Stimulated activated CD8-positive, alpha-beta memory T cell treated with anti-CD3 and anti-CD28 coated beads, Interleukin-4, amount 100 ng/mL, for 4 hours (primary cell): ENCODE measurements at places on chromosomes 3 and 15.

DNA sequence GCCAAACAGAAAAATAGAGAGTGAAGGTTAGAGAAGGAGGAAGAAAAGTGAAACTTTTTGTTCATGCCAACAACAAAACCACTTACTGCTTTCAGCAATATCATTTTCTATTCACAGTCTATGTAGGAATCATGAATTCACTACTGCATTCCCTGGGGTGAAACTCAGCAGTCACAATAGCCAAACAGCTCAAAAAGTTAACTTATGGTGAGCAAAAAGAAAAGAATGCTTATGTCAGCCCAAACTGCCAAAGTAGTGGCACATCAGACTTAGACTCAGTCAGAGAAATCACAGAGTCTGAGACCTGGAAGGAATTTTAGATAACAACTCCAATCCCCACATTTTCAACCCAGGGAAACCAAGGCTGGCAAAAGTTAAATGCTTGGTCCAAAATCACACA, 238.7 kb upstream of the TMCO5A start:
- no peak for DNase-seq

- no peak for DNase-seq
Measured at GRCh38 chr15:78909160-78909695, 35.6 kb downstream of the CTSH start.

GRCh38 chr3:178437236-178437635, 99.0 kb upstream of the KCNMB2 start:
- DNase-seq = no peak

- no peak for DNase-seq
Measured at GRCh38 chr15:58588096-58588495, 156.3 kb downstream of the LIPC start.
